ENCODE measurements at places on chromosomes 1 and 21. TPM values are rescaled to one million over a fixed set of nuclear protein-coding genes. Genes with fewer than 3 reads are reported as not detected.

The MYCL gene
- total RNA-seq = 1.1 TPM

The TEX38 gene
- total RNA-seq = not detected

The MRPL55 gene
- 59.3 TPM for total RNA-seq

The KRTAP19-3 gene
- not detected for total RNA-seq

All from smooth muscle cell of bladder (primary cell).